CD4-positive, alpha-beta T cell treated with Interleukin-17A for 1 hour (primary cell): ENCODE measurements at places on chromosomes 11 and 22.

DNA sequence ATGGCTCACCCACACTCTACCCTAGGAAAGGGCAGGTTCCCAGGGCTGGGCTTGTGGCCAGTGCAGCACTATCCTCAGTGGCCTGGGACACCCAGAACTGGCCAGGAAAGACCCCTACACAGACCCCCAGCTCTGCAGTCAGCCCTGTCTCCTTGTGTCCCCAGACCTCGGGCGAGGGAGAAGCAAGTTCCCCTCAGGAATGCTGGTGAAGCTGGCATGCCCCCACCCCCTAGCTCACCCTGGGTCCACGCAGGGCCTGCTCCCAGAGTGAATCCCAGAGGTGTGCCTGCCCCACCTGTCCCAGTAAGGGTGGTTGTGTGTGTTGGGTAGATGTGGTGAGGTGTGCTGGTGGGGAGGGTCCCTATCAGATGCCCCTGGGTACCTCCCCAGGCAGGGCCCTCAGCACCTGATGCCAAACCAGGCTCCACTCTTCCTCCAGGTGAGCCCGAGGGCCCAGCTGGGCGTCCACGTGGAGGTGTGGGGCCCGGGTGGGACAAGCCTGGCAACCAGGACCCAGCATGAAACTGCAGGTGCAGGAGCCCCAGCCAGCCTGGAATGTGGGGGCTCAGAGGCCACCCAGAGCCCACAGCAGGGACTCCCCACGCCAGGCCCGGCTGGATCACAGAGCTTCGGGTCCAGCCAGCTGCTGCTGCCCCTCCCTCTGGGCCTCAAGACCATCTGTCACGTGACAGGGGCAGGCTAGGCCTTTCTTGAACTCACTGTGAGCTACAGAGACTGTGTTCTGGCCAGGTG is 48.4 kb upstream of the KCNQ1OT1 start:
- DNase-seq: no peak

DNA sequence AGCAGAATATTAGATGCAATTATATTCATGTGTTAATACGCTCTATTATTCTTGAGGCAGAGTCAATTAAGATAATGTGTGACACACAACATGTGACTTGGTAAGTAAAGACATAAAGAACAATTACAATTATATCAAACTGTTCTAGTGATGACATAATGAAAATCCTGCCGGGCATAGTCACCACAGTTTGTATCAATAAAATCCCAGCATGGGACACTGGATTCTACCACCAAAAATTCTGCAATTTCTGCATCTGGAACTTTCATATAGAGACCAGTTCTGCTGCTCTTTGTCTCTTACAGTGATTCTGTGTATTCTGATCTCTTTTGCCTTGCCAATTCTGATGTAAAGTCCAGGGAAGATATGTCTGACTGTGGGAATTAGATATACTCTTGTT is 495.6 kb upstream of the LRRC4C start:
- DNase-seq: no peak

GRCh38 chr22:49192857-49193250 is 634.8 kb downstream of the BRD1 start:
- DNase-seq: no peak

DNA sequence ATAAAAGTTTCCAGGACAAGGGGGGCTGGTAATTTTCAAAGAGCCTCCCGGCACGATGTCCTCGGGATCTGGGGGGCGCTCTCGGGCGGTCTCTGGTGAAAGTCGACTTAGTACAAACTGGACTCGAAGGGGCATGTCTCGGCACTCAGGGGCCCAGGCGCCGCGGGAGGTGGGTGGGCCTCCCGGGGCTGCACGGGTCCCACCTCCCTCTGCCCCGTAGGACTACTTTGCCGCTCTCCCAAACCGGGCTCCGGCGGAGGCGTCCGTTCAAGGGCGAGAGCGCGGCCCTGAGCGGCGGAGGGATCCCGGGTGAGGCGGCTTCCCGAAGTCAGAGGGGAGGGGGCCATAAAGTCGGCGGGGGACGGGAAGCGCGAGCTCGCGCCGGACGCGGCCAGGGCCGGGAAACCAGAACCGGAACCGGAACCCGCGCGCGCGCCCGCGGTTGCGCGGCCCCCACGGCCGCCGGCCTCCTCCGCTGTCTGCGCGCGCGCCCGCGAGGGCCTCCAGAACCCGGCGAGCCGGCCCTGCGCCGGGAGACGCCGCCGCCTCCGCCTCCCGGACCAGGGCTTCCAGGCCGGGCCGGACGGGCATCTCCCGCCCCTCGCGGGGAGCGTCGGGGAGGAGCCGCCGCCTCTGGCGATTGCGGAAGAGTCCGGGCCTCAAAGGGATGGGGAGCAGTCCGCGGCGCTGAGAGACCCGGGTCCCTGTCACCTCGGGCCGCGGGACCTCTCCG is at the start of gene ARHGEF12:
TSS of gene ARHGEF12 (plus strand) at position 506 of the 733 bp plus-strand sequence. CDS start 831 bp downstream, outside the sequence.
- peak; percentile 82 for DNase-seq

DNA sequence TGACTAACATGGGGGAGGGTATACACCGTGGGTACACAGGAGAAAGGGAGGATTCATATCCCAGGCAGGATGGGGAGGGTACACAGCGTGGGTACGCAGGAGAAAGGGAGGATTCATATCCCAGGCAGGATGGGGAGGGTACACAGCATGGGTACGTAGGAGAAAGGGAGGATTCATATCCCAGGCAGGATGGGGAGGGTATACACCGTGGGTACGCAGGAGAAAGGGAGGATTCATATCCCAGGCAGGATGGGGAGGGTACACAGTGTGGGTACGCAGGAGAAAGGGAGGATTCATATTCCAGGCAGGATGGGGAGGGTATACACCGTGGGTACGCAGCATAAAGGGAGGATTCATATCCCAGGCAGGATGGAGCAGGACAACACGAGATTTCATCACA is 36.6 kb upstream of the NRIP3 start:
- no peak for DNase-seq
